ENCODE measurements at places on chromosomes 12 and 14.

DNA sequence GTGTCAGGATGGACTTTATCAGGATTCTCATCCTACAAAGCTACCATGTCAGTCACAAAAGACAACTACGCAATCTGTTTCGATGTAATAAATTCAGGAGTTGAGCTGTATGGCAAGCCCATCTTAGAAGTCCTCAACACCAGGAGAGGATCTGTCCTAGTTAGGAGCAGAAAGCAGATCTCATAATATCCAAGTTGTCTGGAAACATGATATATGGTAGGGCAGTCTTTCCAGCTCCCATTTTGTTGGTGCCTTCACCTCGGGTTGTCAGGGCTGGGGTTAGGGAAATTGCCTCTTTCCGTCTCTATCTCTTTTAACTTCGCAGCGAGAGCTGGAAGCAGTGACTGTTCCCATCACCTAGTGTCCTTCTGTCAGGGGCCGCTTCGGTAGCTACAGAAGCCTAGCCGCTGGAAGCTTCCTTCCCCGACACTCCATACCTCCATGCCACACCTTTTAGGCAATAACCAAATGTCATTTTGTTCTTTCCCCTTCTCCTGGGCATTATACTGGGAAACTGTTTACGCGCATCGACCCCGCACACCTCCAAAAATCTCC, 1.4 kb downstream of the NIN start:
- no peak for DNase-seq

DNA sequence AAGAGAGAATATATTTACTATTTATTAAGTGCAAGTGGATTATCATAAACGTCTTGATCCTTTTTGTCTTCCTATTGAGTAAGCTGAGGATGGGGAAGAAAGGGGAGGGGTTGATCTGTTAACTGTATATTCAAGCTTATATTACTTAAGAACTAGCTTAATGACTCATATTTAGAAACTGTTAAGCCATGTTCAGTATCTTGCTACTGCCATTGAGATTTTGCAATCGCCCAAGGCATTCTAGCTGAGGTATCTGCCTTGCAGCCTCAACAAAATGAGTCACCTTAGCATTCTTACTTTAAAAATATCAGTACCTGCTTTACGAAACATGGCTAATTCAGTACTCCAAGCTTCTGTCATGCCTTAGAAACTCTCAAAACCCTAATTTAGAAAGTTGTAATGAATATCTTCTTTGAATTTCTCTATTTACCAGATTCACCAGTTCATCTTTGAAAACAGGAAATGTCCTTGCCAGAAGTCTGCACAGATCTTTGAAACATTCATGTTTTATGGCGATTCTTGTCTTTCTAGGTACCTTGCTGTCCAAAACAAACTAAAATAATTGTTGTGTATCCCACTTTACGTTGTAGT, 76.1 kb downstream of the ALG10B start:
- DNase-seq: no peak

DNA sequence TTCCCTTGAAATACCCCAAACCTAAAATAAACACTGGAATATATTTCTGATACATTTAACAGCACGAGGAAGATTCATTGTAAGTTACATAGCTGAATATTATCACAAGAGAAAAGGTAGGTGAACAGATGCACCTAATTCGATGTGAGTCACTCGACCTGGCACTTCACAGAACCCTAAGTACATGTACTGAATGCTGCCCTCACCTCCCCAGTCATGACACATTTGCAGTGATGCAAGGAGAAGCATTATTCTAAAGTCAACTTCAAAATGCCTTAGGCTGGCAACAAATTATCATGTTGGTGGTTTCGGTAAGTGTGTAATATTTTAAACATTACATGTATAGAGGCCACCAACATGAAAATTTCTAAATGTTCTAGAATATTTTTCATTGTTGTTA, 35.2 kb upstream of the TMTC2 start:
- peak; percentile 77 for DNase-seq

- DNase-seq: no peak
Observed at GRCh38 chr14:40989260-40989659, 617.4 kb upstream of the LRFN5 start.

- no peak for DNase-seq
Observed at GRCh38 chr14:96514694-96515093, 12.5 kb downstream of the PAPOLA start.

- DNase-seq: no peak
Observed at GRCh38 chr12:116516657-116517056, 42.5 kb upstream of the MAP1LC3B2 start.

- peak; percentile 77 for DNase-seq
Observed at GRCh38 chr12:52278575-52279421, 4.4 kb downstream of the KRT86 start.

GRCh38 chr14:77529963-77530362, 31.3 kb upstream of the ISM2 start:
- DNase-seq: no peak

- DNase-seq: no peak
Observed at GRCh38 chr12:10289005-10289754, 18.5 kb upstream of the KLRD1 start.
